ENCODE measurements at places on chromosomes 13 and 19.

GRCh38 chr19:7888145-7888825 is at the start of gene LRRC8E:
Gene LRRC8E, plus strand, starts transcription at chr19:7888510. Its CDS starts 7,094 bp downstream, at chr19:7895604.
- DNase-seq = no peak

GRCh38 chr19:48506138-48506733 is 5.4 kb downstream of the LMTK3 start:
- DNase-seq = no peak

DNA sequence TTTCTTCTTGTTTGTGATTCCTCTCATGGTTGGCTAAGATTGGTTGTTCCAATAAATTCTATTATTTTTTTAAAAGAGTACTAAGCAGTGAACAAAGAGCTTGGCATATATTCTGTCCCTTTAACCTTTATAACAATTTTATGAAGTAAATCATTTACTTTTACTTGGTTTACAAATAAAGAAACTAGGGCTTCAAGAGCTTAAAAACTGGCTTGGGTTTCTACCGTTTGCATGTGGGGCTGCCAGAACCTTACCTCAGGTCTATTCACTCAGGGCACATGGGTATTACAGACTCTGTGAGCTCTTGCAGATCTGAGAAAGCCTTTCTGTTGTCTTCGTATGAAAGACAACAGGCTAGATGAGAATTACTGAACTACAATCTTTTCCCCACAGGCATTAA is 13.3 kb downstream of the N4BP2L1 start:
- no peak for DNase-seq

GRCh38 chr19:16877581-16877980 is 11.2 kb upstream of the F2RL3 start:
- no peak for DNase-seq

DNA sequence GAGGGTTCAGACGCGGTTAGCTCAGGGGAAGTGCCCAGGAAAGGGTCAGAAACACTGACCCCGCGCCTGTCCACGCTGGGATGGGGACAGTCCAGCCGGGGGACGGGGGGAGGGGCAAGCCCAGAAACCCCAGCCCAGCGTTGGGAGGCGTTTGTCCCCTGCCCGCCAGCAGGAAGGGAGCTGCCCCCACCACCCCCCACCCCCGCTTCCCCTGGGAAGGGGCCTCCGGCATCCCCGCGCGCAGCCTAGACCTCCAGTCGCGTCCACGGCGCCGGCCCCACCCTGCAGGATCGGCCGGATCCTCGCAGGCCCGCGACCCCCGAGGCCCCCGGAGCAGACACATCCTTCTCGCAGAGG is 277 bp downstream of the GIPC1 start:
- no peak for DNase-seq

- no peak for DNase-seq
These were observed 74.8 kb upstream of the KLHL1 start for GRCh38 chr13:70183041-70183440.

- DNase-seq = no peak
These were observed at the start of gene FCHO1 for GRCh38 chr19:17751103-17751911. Gene FCHO1, plus strand, starts transcription at chr19:17751477. Its CDS starts 3,688 bp downstream, at chr19:17755165.

GRCh38 chr19:21709464-21709863 is 57.9 kb downstream of the ZNF100 start:
- no peak for DNase-seq

DNA sequence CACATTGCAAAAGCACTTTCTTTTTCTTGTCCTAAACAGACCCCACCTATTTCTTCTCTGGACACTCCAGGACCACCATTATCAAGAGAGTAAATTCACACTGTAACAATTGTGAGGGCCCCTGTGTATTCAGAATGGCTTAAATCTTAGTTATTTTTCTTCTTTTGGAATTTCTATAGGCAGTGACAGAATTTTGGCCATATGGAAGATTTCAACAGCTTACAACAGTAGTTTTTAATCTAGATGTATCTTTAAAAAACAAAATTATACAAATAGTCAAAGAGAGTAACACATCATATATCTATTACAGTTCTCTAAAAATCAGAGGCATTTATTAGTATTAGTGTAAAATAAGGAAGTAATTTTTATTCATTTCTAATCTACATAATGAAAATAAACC is 482.1 kb downstream of the LIG4 start:
- DNase-seq = no peak

DNA sequence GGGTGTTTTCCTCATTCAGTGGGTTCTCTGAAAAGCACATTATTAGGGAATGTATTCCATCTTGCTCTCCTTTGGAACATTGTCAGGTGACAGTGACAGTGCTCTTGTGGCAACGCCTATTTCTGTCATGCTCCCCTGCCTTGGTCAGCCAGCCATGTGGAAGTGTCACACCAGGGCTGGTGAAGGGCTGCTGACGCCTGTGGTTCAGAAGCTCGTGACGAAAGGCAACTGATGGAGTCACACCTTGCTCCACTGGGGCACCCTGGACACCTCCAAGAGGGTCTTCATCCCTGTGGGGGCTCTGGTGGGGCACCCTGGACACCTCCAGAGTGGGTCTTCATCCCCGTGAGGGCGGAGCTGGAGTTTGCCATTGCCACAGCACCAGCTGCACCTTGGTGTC is 68.9 kb upstream of the GPR183 start:
- DNase-seq = no peak

- no peak for DNase-seq
These were observed 20.4 kb downstream of the RBM26 start for GRCh38 chr13:79385694-79386093.

- DNase-seq = no peak
These were observed 22.3 kb upstream of the CEBPA start for GRCh38 chr19:33324628-33325027.

- no peak for DNase-seq
These were observed 17.6 kb downstream of the EMP3 start for GRCh38 chr19:48342841-48343540.

DNA sequence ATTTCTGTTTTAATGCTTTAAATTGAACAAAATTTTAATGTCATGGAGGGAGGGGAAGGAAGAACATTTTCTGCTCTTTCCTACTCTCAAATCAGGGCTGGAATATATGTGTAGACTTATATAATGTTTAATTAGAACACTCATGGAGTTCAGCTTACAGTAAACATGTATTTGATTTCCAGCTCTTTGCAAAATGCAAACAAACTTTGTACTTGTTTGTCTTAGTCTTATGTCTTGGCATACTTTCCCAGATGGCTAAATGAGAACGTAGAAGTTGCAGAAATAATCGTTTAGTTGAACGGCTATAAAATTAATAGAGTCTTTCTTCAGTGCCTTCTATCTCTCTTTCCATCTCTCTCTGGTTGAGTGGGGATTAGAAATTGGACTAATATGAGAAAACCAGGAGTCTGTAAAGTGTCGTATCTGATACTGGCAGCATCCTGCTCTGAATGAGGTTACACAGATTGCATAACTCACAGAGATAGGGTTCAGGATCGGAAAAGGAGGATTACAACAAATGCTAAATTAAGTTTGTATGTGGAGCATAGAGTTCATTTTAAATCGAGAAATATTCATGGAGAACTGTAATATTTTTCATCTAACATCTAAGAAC is 82.3 kb downstream of the FGF9 start:
- DNase-seq = no peak
